ENCODE measurements at places on chromosomes 16 and 17.

DNA sequence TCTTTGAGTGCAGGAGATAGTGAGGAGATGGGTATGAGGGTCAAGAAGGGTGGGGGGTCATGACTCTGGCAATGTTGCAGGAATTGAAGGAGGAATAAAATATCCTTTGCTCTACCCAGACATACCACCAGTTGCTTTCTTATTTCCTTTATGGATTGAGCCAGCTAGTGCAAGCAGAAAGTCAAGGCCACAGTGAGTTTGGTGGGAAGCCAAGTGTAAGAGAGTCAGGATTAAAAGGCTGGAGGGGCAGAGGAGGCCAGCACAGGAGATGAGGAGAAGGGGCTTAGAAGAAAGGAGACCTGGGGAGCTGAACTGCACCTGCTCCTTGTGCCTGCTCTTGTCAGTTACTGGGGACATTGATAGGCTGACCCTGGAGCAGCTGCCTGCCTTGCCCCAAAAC, 16.1 kb downstream of the PIRT start:
- no peak for DNase-seq

DNA sequence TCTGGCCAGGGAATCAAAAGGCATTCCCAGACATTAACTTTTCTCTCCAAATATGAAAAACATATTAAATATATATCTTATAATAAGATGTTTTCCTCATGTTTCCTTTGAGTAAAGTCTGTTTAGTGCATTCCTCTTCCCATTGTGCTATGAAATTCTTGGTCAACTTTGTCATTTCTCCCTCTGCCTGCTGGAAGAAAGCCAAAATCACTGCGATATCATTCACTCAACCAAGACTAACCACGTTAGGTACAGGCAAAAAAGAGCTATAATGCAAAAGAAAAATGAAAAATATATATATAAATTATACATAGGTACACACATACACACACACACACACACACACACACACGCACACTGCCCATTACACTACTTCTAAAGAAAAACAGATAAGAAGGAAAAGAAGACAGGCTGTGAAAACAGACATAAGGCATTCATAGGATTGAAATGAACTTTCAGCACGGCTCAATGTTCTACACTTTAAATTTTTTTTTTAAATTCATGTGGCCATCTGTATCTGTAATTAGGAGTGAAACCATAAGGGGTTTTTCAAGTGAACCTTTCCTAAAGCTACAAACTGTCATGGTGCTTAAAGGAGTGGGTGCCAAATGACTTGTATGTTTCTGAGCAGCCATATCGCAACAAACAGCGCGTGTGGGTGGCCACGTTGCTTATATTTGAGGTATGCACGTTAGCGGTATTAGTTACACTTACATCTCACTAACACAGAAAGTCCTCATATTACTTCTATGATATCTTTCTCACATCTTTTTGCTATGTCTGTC, 71.6 kb upstream of the PSMD7 start:
- DNase-seq: no peak

DNA sequence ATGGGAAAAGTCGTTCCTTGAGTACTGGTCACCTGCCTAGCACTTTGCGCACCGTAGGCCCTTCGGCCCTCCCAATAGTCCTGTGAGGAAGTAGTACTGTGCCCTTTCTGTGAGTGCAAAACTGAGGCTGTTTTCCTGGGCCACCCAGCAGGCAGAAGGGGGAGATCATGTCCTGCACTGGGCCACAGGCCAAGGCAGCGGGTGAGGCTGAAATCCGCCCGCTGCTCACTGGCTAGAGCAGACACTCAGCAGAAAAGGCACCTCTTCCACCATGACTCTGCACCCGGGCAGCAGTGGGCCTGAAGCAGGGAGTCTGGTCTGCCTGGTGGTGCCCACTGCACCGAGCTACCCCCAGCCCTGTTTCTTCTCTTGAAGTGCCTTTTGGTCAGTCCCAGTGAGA, 20.2 kb downstream of the METTL22 start:
- no peak for DNase-seq

- no peak for DNase-seq
Measured at GRCh38 chr17:10683853-10684252, 13.5 kb downstream of the SCO1 start.

- DNase-seq: no peak
Measured at GRCh38 chr17:75695141-75695829, 26.0 kb upstream of the ITGB4 start.

GRCh38 chr17:64780096-64781013, 118.2 kb upstream of the SMURF2 start:
- peak; percentile 77 for DNase-seq

DNA sequence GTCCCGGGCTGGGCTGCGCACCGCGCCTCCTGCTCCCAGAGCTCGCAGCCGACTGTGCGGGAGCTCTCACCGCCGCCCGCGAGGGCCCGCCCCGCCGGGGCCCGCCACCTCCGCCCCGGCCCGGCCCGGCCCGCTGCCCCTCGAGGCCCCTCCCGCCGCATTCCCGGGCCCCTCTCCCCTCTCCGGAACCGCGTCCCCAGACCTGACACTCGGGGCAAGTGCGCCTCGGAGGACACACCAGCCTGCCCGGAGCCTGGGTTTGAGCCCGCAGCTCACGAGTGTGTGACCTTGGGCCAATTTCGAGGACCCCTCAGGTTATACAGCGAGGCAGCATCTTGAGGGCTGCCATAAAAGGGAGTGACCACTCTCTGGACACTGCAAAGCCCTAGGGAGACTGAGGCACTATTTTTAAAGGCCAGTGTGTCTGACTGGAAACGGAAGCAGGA, 2.0 kb upstream of the GRIN2C start:
- DNase-seq: no peak

- DNase-seq: peak; percentile 100
Measured at GRCh38 chr16:10743610-10744369, at the start of gene NUBP1. Gene NUBP1, plus strand, starts transcription at chr16:10743842. Its CDS starts 22 bp downstream, at chr16:10743864.

GRCh38 chr16:4372001-4372577, 441 bp downstream of the VASN start:
- peak; percentile 30 for DNase-seq

DNA sequence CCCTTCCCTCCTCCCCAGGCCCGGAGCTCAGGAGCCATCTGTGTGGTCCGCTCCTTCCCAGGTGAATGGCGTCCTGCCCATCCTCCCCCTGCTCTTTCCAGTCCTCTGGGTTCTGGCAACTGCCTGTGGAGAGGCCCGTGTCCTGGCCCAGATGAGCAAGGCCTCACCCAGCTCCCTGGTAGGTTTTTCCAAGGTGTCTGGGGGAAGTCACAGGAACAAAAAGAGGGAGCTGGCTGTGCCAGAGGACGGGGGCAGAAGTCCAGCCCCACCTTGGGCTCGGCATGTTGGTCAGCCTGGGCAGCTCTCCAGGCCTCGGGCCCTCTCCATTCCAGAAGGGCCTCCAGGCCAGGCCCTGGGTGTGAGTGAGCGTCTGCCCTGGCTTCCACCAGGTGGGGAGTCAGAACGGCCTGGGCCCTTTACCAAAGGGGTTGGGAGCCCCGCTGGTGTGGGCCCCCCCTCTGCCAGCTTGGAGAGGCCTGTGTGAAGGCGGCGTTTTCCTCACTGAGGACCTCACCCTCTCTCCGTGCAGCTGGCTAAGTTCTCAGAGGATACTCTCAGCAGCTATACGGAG, 25.1 kb downstream of the CASKIN2 start:
- no peak for DNase-seq

DNA sequence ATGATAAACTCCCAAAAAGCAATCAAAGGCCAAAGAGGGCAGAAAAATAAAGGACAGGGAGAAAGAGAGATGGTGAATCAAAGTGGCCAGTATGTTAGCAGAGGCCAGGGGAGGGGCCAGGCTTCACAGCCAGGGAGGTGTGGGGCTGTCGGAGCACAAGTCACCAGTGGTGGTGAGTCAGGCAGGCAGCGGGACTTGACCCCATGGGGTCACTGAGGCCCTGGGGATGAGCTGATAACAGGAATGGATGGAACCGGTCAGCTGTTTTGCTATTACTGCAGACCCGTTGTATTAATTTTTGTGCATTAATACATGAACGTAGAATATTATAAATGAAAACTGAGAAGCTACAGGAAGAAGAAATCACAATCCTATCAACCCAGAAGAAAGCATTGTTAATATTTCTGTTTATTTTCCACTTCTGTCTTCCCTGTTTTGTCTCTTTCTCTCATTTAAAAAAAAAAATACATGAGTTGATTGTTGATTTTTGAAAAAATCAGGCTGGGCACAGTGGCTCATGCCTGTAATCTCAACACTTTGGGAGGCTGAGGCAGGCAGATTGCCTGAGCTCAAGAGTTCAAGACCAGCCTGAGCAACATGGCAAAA, 106.9 kb downstream of the SOCS1 start:
- DNase-seq: no peak

DNA sequence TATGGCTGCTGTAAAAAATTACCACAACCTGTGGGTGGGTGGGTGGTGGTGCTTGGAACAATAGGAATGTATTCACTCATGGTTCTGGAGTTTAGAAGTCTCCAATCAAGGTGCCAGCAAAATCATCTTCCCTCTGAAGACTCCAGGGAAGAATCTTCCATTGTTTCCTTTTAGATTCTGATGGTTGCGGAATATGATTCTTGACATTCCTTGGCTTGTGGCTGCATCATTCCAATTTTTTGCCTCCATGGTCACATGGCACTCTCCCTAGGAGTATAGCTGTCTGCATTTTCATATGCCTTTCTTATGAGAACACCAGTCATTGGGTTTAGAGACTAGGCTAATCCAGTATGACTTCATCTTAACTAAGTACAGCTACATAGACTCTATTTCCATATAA, 401.0 kb downstream of the HS3ST3B1 start:
- no peak for DNase-seq

DNA sequence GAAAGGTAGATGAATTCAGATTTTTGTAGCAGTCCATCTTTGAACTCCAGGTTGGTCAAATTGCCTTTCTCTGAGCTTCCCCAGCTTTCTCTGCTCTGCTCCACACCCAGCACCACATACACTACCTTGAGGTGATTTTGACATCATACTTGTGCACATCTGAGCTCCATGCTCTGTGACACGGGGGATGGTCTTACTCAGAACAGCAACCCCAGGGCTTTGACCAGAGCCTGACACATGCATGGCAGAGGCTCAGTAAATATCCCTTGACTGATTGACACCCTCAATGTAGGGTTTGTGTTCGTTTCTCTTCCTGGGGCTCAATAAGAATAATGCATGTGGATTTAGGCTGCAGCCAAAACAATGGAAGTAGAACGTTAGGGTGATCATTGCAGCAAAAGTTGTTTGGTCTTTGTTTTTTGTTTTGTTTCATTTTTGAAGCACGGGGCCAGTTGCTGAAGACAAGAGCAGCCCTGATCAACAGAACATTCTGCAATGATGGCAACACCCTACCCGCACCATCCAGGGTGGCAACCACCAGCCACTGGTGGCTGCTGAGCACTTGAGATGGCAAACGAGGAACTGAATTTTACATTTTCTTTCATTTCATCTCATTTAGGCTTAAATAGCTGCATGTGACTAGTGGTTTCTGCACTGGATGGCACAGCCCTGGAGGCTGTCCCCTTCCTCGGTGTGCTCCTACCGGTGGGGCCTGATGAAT, 224.8 kb upstream of the TNRC6C start:
- peak; percentile 2 for DNase-seq

DNA sequence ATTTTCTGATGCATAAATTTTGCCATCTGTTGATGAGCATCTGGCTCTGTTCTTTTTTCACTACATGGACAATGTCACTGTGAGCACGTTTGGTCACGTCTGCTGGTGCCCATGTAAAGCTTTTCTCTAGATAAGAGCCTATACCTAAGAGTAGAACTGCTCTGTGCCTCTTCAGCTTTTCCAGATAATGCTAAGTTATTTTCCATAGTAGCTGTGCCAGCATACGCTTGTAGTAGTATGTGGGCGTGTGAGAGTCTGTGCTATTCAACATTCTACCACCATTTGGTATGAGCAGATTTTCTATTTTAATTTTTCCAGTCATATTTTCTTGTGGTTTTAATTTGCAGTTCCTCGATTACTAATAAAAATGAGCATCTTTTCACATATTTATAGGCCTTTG, 33.2 kb downstream of the VPS35L start:
- DNase-seq: no peak

DNA sequence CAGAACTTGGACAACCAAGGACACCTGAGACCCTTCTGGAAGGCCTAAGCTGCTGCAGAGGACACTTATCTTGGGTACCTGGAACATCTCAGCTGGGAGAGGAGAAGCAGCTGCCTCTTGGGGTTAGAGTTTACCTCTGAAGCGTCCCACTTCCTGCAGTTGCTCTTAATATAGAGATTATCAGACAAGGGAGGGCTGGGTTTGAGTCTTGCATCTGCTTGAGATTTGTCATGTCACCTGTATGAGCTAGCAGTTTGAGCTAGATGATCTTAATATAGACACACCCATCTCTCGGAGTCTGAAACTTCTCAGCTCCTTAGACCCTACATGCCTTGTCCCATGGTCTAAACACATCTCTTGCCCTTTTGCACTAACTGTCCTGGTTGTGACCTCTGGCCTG, 93.1 kb upstream of the CCL1 start:
- no peak for DNase-seq

DNA sequence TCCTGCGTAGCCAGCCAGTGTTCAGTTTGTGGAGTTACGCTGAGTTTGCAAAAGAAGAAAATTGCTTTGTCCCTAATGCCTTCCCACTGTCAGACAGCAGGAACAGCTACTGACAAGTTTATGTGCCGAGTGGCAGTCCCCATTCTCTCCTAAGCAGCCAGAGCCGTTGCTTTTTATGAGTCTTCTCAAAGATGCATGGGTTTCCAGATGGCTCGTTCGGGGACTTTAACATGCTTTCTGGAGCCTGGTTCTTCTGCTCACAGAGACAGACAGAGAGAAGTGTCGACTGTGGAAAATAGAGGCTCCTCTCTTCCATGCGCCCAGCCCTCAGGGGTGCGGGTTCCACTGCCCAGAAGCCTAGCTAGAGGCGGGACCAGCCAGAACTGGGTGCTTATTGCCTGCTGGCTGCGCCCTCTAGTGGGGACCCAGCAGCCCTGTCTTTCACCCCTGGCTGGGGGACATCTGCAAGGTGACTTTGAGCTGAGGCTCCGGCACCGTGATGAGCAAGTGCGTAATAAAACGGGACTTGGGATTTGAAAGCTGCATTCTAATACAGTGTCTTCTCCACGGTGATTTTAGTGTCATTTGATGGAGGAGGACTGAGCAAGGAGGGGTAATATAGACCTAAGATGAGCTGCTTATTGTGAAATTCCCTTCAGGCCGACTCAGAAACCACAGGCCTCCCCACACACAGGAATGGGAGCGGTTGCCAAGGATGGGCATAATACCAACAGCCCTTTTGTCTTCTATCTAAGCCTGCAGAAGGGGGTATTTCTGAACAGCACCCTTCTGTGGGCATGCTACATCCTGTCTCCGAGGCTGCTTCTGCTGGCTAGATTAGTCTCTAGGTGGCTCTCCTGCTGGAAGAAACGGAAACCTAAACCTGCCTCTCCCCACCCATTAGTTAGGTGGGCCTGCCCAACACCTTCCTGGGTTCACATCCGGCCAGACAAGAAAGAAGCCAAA, 73.1 kb downstream of the CCDC182 start:
- peak; percentile 71 for DNase-seq

Data from stimulated activated CD4-positive, alpha-beta T cell treated with anti-CD3 and anti-CD28 coated beads, Interleukin-4, amount 100 ng/mL, for 24 hours (primary cell).